ENCODE measurements at places on chromosomes 11 and 22.

- no peak for DNase-seq
Observed at GRCh38 chr11:73655686-73656085, 9.3 kb downstream of the PLEKHB1 start.

DNA sequence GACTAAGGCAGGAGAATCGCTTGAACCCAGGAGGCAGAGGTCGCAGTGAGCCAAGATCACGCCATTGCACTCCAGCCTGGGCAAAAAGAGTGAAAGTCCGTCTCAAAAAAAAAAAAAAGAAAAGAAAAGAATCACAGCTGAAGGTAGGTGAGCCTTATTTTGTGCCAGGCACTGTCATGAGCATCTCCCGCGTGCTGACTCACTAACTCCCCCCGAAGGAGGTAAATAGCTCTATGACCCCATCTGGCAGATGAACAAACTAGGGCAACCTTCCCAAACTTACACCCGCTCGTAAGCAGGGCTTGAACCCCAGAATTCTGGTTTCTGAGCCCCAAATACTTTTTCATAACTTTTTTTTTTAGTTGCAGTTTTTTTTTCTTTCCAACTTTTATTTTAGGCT, 60.3 kb downstream of the ANO1 start:
- DNase-seq, result no peak

- DNase-seq, result no peak
Observed at GRCh38 chr11:13701506-13701905, 33.0 kb downstream of the FAR1 start.

DNA sequence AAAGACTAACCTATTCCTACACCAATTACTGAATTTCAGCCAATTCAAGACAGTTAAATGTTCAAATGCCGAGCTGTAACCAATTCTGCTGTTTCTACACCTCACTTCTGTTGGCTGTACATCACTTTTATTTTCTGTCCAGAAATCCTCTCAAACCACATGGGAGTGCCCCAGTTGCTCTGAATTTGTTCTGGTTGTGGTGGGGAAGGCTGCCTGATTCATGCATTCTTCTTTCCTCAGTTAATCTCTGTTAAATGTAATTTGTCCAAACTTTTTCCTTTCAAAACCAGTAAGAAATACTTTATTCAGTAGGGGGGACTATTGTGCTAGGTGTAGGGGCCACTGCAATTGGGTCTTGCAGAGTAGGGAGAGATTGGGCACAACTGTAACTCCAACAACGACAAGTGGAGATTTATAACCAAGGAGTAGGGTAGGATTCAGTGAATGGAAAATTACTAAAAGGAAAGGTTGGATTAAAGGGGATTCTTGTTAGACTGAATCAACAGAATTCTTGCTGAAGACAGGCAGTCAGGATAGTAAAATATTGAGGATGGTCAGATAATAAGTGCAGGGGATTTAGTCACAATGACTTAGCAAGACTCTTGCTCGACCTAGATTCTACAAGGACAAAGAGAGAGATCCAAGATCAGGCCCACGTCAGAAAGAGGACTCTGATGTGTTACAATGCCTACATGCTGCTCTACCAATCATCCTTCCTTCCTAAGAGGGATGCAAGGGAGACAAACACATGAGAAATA, 593.5 kb upstream of the FAT3 start:
- no peak for DNase-seq

DNA sequence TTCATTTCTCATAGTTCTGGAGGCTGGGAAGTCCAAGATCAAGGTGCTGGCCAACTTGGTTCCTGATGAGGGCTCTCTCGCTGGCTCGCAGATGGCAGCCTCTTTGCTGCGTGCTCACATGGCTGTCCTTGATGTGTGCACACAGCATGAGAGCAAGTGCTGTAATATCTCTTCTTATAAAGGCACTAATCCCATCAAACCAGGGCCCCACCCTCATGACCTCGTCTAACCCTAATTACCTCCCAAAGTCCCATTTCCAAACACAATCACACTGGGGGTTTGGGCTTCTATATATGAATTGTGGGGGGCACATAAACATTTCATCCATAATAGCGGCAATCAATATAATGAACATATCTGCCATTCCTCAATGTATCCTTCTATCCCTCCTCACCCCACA, 1062.1 kb downstream of the BRD1 start:
- DNase-seq, result no peak

GRCh38 chr11:123584737-123585136, 69.7 kb downstream of the SCN3B start:
- no peak for DNase-seq

DNA sequence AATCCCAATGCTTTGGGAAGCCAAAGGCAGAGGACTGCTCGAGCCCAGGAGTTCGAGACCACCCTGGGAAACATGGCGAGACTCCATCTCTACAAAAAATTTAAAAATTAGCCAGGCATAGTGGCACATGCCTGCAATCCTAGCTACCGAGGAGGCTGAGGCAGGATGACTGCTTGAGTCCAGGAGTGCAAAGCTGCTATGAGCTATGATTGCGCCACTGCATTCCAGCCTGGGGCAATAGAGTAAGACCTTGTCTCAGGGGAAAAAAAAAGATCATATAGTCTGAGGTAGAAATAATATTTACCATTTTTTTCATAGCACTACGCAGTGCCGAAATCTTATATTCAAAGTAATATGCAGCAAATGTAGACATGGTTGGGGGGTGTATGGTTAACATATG, 47.8 kb downstream of the MRTFA start:
- no peak for DNase-seq

GRCh38 chr11:95045812-95046211, 3.4 kb upstream of the KDM4F start:
- no peak for DNase-seq

DNA sequence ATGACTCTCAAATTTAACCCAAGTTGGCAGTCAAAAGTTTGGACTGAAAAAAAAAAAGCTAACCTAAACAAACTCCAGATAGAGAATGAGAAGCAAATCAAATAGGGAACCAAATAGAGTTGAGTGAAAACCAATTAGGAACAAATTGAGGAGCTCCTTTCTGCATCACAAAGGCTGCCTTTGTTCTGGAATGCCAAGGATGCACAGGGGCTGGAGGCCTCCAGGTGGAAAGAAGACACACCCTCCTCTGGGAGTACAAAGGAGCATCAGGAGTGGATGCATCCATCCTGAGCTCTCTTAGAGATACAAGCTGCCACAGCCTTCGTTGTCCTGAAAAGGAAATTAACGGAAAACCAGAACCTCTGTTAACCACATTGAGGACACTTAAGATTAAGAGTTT, 73.3 kb downstream of the MRGPRX1 start:
- no peak for DNase-seq

DNA sequence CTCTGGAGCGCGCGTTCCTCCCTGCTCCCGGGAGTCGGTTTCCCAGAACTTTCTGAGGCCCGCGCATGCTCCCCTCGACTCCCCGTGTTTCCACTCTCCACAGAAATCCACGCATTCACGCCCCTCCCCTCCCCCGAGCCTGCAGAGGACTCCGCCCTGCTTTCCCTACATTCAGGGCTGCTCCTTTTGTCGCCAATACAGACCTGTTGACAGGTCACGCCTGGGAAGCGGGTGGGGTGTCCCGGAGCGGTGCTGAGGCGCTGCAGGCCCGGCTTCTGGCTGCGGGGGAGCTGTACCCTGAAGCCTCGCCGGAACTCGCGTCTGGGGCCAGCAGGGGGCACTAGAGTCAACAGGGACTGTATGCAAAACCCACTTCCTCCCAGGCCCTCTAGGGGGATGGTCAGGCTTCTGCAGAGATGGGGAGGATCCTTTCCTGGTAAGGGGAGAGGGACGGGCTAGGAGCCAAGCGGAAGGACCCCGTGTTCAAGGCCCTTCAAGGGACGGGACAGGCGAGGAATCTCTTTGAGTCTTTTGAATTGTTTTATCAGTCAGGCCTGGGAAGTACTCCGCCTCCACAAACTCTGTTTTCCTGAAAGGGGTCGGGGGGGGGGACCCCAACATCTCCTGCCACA, at the start of gene PRAME:
Gene PRAME, minus strand, starts transcription at position 294 of the 632 bp plus-strand sequence. CDS start 2,433 bp downstream, outside the sequence.
- DNase-seq, result peak; percentile 16

DNA sequence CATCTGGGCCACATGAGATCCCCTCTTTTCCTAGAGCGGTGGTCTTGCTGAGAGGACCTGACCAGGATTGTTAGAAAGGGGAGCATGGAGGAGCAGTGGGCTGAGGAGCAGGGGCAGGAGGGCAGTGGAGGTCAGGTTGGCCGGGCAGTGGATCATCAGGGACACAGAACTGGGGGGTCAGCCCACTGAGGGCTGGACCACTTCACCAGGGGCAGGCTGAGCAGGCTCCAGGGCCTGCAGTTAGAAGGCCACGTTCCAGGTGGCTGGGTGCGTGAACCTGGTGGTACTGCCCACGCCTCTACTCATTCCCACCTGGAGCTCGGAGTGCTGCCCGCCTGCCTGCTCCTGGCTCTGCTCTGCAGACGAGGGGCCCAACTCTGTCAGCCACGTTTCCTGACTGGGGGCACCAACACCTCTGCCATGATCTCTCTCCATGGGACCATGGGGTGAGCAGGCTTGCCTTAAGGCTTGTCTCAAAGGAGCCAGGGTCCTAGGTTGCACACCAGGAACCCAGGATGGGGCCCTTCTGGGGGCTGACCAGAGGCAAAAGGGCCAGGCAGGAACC, 9.7 kb downstream of the MRGPRF start:
- no peak for DNase-seq

- no peak for DNase-seq
Observed at GRCh38 chr11:17012179-17012578, 2.0 kb downstream of the PLEKHA7 start.

- no peak for DNase-seq
Observed at GRCh38 chr11:693887-694562, 997 bp downstream of the DEAF1 start.

- no peak for DNase-seq
Observed at GRCh38 chr22:25875461-25875860, 133.5 kb downstream of the MYO18B start.

- DNase-seq, result no peak
Observed at GRCh38 chr11:100949443-100949842, 180.2 kb downstream of the PGR start.

GRCh38 chr11:120316880-120317688, 8.0 kb upstream of the TLCD5 start:
- no peak for DNase-seq

- no peak for DNase-seq
Observed at GRCh38 chr11:108494182-108494581, 4.0 kb downstream of the POGLUT3 start.

GRCh38 chr11:47305734-47306483, 36.0 kb downstream of the MADD start:
- peak; percentile 72 for DNase-seq

GRCh38 chr11:45920531-45921477, 1.7 kb upstream of the LARGE2 start:
- no peak for DNase-seq

DNA sequence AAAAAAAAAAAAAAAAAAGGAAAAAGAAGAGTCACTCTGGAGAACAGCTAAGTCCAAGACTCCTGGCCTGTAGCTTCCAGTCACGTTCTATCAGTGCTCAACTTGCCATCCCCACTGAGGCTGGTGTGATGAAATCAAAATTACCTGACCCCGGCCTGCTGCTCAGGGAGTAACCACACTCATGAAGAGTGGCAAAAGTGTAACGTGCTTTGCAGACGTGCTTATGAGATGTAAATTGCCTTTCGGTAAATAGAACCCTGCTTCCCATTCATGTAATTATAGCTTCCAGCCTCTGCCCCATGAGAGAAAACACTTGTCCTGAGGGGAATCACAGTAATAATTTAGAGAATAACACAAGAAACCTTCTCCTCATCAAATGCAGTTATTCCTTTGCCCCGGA, 28.2 kb upstream of the CHKA start:
- DNase-seq, result no peak

DNA sequence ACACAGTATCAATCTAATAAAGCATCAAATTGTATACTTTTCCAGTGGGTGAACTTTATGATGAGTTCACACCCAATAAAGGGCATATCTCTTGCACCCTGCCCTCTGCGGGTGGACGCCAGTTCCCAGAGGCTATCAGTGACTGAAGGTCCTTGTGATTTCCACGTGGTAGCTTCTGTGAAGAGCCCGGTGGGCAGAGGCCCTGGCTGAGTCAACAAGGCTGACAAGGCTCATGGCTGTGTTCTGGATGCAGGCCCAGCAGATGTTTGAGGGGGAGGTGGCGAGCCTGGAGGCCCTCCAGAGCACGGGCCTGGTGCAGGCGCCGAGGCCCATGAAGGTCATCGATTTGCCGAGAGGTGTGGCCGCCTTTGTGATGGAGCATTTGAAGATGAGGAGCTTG, 71.4 kb downstream of the PIWIL3 start:
- DNase-seq, result no peak

DNA sequence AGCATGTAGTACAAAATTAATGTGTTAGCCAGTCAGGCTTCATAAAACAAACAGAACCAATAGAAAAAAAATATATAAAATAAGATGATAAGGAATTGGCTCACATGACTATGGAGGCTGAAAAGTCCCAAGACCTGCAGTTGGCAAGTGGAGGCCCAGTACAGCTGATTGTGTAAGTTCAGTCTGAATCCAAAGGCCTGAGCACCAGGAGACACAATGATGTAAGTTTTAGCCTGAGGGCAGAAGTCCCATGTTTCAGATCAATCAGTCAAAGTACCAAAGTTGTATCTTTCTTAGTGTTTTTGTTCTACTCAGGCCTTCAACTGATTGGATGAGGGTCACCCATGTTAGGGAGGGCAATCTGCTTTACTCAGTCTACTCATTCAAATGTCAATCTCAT, 14.3 kb upstream of the OR10D3 start:
- no peak for DNase-seq

DNA sequence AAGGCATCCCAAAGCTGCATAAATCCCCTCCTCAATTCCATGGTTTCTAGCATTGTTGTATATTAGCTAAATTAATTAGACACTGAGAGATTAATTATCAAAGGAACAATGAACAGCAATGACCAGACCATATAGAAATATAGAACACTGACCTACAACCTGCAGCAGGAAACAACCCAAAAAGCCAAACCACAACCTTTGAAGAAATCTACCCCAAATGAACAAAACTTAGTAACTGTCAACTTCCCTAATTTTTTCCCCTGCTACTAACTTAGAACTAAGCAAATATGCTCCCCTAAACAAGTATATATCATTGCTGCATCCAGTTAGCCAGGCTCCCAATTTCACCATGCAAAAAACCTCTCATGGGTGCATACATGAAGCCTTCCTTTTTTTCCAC, 268.0 kb upstream of the ANO3 start:
- no peak for DNase-seq

- no peak for DNase-seq
Observed at GRCh38 chr11:44680982-44681597, 45.7 kb upstream of the TSPAN18 start.

- DNase-seq, result no peak
Observed at GRCh38 chr11:59426361-59427067, at the start of gene OR5A2. Gene OR5A2 (minus strand): TSS chr11:59426413. CDS start chr11:59422953, 3,460 bp downstream.

GRCh38 chr11:124917115-124917637, 1.9 kb upstream of the HEPN1 start:
- DNase-seq, result peak; percentile 94

DNA sequence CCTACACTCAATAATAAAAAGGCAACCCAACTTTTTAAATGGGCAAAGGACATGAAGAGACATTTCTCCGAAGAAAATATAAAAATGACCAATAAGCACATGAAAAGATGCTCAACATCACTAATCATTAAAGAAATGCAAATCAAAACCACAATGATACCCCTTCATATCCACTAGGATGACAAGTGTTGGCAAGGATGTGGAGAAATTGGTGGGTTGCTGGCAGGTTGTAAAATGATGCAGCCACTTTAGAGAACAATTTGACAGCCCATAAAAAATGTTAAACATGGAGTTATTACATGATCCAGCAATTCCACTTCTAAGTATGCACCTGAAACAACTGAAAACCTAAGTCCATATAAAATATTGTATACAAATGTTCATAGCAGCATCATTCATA, 73.2 kb upstream of the LMO2 start:
- DNase-seq, result no peak

GRCh38 chr11:9756461-9756860, 92.6 kb downstream of the SWAP70 start:
- DNase-seq, result no peak

GRCh38 chr11:18392434-18393321, 1.7 kb upstream of the LDHA start:
- DNase-seq, result no peak
